ENCODE measurements at places on chromosomes 16 and 17.

GRCh38 chr16:48318630-48319029 lies 66.6 kb downstream of the SIAH1 start:
- peak; percentile 61 for DNase-seq

GRCh38 chr17:77087650-77088454 lies 52.9 kb upstream of the SEC14L1 start:
- DNase-seq, result no peak

DNA sequence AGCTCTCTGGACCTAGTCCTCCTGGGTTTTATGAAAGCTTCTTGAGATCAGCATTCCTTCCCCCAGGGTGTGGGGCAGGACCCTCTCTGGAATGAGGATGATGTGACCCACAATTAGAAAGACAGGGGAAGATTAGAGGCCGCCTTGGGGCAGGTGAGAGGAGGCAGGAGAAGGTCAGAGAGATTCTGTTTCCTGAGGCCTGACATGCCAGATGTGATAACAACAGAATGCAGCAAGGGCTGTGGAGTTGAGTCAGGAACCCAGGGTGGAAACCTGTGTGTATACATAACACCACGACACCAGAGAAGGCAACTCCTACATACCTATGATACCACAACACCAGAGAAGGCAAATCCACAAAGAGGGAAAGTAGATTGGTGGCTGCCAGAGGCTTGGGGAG lies 5.4 kb upstream of the SLC5A10 start:
- DNase-seq, result no peak

DNA sequence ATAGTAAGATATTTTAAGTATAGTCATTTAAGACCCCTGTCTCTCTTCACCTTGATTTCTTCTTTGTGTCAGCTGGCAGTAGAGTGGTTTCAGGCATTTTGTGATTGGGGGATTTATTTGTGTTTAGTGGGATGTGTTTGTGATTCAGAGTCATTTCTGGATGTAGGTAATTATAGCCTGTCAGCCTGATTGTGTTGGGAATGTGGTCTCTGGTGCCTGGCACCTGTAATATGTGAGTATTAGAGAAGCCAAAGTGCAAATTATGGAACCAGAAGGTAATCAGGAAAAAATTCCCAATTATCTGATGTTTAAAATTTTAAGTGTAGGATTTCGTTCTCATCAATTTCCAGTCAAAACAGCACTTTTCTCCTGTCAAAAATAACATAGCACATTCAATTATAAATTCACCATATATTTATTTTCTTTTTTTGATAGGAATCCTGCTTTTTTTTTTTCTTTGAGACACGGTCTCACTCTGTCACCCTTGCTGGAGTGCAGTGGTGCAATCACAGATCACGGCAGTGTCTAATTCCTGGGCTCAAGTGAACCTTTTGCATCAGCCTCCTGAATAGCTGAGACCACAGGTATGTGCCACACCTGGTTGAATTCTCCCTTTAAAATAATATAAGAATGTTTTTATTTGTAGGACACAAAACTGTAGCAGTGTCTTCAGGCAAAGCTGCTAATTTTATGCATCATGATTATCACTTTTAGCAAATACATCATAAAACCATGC lies 42.7 kb downstream of the ATF7IP2 start:
- no peak for DNase-seq

- DNase-seq, result peak; percentile 55
These were observed 14.7 kb upstream of the SLX4 start for GRCh38 chr16:3625911-3626732.

GRCh38 chr16:68866933-68867332 lies 23.6 kb downstream of the TANGO6 start:
- DNase-seq, result no peak

DNA sequence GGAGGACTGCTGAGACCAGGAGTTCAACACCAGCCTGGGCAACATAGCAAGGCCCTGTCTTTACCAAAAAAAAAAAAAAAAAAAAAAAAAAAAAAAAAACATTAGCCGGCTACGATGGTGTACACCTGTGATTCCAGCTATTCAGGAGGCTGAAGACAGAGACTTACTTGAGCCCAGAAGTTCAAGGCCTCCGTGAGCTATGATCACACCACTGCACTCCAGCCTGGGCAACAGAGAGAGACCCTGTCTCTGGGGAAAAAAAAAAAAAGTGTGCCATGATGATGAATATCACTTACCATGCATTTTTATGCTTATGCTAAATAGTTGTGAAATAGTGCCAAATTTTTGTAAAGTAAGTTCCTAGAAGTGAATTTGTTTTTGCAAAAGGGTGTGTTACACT lies 197.0 kb downstream of the LGALS9B start:
- no peak for DNase-seq

- peak; percentile 62 for DNase-seq
These were observed 33.2 kb downstream of the TUBD1 start for GRCh38 chr17:59859444-59860025.

DNA sequence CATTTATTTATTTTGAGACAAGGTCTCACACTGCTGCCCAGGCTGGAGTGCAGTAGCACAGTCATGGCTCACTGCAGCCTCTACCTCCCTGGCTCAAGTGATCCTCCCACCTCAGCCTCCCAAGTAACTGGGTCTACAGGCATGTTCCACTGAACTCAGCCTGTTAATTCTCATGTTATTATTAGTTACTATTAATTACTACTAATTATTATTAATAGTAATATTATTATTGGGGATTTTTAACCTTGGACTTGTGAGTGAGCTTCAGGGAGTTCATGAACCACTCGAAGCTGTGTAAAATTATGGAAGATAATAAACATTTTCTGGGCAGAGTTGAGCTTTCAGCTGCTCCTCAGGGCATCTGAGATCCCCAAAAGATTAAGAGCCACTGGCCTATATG lies 4.6 kb upstream of the STAC2 start:
- no peak for DNase-seq

DNA sequence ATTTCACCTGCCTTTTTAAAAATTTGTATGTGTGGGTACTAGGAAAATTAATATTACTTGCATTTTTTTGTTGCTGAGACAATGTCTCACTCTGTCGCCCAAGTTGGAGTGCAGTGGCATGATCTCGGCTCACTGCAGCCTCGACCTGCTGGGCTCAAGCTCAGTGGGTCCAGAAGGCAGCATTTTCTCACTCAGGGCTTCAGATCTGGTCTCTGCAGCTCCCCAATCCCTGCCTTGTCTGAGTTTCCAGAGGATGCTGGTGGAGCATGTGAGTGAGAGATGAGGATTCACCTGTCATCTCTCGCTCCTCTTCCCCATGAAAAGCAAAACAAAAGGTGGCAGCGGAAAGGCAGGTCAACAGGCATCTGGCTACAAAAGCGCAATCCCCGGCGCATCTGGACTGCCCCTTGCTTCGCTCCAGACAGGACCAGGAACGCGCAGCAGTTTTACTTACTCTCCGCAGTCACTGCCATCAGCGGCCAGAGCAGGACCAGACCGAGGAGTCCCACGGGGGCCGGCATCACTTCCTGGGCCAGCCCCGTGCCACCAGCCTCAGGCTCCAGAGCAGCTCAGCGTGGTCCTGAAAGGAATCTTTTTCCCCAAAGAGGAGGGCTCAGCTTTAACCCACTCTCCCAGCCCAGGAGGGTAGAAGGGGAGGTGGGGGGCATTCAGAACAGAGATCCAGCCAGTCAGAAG lies 59.9 kb downstream of the LITAF start:
- DNase-seq, result no peak

DNA sequence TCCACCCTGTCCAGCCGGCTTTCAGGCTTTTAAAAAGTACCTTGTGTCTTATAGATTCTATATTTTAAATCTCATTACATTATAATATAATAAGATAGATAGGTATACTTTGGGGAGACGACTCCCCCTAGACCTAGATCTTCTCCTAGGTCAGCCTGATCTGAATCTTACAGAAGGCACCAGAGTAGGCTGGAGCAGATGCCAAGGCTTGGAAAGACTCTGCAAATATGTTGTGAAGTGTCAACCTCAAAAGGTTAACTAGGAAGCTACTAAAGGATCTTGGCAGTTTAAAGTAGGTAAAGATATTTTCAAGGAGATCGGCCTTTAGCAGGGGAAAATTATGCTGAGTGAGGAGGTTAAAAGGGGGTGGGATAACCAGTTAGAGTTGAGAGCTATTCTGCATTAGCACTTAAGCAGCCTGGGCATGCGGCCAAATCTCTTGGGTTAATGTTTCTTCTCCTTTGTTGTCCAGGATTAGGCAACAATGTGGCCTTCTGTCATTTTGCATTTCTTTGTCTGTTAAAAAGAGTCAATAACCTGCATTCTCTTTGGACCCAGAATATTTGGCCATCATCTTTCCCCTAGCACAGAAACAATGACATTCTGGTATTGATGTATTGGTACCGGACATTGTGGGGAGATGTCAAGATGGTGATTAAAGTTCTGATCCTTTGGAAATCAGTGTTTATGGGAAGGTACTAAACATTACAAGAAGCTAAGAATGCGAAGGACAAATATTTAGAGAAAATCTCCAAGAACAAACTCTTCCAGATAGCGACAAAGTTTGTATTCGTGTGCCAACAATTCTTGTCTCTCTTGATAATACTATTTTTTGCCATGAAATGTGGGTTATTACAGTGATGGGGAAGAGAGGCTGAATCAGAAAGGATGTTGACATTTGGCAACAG lies 51.2 kb upstream of the DHX40 start:
- DNase-seq, result no peak

- DNase-seq, result no peak
These were observed at the start of gene CCL17 for GRCh38 chr16:57403965-57404817. Gene CCL17 (plus strand): TSS chr16:57404767. CDS start chr16:57413933, 9,166 bp downstream.

DNA sequence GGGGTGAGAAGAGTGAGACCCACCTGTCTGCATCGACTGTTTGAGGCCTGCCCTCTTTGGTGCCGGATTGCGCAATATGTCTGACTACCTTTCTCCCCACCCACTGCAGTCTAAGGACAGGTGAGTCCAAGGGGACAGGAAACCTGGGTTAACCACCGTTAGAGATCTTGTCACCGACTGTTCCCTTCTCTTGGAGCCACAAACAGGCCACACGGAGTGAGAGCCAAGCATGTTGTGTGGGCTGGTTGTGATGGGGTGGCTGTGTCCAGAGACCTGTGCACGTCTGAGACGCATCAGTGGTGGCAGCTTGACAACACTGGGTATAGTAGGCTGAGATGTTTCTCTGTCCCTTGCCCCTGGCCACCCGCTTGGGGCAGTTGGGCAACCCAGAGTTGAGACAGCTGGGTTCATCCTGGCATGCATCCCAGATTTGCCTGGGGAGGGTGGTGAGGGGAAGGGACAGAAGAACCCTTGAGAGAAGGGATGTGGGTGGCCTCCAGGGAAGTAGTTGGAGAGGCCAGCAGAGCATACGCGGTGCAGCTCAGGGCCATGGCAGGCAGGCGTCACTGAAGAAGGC lies 21.4 kb downstream of the MPRIP start:
- DNase-seq, result peak; percentile 11

DNA sequence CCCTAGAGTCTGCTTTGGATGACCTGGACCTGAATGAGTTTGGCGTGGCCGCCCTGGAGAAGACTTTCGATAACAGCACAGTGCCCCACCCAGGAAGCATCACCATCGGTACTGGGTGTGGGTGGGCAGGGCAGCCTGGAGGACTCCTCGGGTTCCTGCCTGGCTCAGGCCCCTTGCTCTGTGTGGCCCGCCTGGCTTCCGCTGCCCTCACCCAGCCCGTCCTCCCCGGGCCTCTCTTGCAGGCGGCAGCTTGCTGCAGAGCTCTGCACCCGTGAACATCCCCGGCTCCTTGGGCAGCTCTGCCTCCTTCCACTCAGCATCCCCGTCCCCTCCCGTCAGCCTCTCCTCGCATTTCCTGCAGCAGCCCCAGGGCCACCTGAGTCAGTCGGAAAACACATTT lies 24.5 kb downstream of the UNC13D start:
- no peak for DNase-seq

- peak; percentile 1 for DNase-seq
These were observed 32.9 kb downstream of the SNX29 start for GRCh38 chr16:12009462-12009861.

DNA sequence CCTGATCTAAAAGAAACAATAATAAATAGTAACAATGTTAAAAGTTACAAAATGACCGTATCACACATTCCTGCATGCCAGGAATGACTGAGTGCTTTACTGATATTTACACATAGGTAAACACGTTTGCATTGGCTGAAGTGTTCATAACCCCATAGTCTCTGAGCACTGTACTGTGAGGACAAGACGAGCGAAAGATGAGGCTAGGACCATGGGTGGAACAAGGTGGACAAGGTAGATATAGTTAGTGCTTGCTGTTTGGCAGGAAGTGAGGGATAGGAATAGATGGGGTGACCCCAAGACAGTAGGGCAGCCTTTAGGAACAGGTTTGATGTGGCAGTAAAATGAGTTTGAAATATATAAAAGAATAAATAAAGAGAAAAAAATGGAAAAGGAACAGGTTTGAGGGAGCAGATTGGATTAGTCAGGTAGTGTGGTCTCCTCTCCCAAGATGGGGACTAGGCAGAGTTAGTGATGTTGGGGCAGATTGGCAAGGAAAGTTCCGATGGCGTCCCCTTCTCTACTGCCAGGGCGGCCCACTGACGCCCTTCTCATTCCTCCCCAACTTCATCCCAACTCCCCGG lies 452 bp upstream of the E2F4 start:
- no peak for DNase-seq

- DNase-seq, result peak; percentile 72
These were observed 705.7 kb downstream of the MAF start for GRCh38 chr16:78894886-78895285.

- no peak for DNase-seq
These were observed 204.9 kb downstream of the AXIN2 start for GRCh38 chr17:65356536-65356935.

- DNase-seq, result no peak
These were observed 284.4 kb upstream of the MON1B start for GRCh38 chr16:76906552-76906951.

DNA sequence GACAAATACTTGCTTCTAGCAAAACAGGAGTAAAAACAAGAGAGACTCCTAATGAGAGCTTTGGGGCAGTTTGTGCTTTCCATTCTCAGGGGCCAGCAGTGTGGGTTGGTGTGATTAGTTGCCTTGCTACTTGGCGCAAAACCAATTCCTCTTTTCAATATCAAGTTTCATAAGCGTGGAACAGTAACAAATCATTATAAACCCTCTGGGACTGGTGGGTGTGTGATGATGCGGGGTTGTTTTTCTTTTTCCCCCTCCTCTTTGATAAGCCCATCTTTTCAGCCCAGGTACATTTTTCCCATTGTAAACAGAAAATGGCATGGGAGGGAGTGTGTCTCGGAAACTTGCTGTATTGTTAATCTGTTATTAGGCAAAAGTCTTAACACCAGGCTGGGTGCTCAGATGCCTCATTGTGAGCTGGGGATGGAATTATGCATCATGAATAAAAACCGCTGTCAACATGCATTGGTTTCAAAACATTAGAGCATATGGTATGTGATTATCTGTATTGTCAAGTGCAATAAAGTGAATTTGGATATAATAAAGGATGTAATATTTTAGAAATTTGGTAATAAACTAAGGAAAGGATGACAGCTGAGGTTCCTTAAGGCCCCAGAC lies 166.4 kb downstream of the CCDC182 start:
- no peak for DNase-seq

DNA sequence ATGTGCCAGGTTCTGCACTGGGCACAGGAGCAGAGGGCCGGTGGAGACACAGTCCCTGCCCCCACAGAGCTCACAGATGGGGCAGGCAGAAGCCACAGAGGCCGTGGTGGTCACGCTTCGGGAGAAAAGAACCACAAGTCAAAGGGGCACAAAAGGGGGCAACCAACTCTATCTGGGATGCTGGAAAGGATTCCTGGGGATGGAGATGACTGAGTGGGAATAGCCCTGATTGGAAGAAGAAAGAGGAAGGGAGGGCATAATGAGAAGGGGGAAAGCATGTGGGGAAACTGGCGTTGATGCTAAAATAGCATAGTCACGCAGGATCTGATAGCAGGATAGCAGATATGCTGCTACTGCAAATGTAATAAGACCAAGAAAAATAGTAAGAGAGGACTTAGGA lies 69.7 kb downstream of the VAT1L start:
- DNase-seq, result no peak

Data from CD4-positive, alpha-beta T cell treated with Interleukin-4 for 4 hours (primary cell).